ENCODE measurements at places on chromosomes 7 and 10. TPM values are rescaled to one million over a fixed set of nuclear protein-coding genes. Genes with fewer than 3 reads are reported as not detected.

IFIT1B gene
- total RNA-seq = not detected

METTL27 gene
- total RNA-seq = 19.8 TPM

CYP2C19 gene
- not detected for total RNA-seq

PVRIG gene
- not detected for total RNA-seq

MYOF gene
- total RNA-seq = 85.0 TPM

FAM149B1 gene
- total RNA-seq = 15.8 TPM

FXYD4 gene
- total RNA-seq = not detected

PKD2L1 gene
- total RNA-seq = 0.09 TPM

OPN4 gene
- total RNA-seq = not detected

ZNF777 gene
- total RNA-seq = 19.5 TPM

CUX1 gene
- total RNA-seq = 96.3 TPM

PAX4 gene
- not detected for total RNA-seq

CPA2 gene
- not detected for total RNA-seq

DNA sequence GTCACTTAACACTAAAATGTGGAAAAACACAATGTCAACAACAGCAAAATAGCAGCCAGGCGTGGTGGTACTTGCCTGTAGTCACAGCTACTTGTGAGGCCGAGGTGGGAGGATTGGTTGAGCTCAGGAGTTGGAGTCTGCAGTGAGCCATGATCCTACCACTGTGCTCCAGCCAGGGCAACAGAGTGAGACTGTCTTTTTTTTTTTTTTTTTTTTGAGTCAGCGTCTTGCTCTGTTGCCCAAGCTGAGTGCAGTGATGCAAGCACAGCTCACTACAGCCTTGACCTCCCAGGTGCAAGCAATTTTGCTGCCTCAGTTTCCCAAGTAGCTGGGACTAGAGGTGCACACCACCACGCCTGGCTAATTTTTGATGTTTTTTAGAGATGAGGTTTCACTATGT lies 6.1 kb downstream of the KCTD7 start:
- H3K4me3 ChIP-seq = no peak overlapping the region
- H3K36me3 ChIP-seq = no peaks in the 10 kb centered on the region
- no peak for DNase-seq
- no peaks in the 10 kb centered on the region for H3K27me3 ChIP-seq
- H3K27ac ChIP-seq = no peak overlapping the region

- H3K36me3 ChIP-seq = no peaks in the 10 kb centered on the region
- H3K27ac ChIP-seq = peak overlapping the region; percentile 42
- H3K27me3 ChIP-seq = no peaks in the 10 kb centered on the region
Observed at GRCh38 chr10:100882671-100883311, 30.0 kb upstream of the SLF2 start.

DNA sequence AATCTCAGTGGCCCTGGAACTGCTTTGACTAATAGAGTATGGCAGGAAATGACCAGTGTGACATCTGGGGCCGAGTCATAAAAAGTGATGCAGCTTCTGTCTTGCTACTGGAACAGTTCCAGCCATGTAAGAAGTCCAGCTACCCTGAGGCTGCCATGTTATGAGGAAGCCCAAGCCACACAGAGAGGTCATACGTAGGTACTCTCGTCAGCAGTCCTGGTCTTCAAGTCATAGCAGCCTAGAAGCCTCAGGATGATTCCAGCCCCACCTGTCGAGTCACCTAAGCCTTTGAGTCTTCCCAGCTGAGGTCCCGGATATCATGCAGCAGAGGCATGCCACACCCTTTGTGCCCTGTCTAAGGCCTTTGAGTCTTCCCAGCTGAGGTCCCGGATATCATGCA lies 92.1 kb downstream of the PPP1R3C start:
- no peak overlapping the region for H3K27ac ChIP-seq
- H3K27me3 ChIP-seq = no peaks in the 10 kb centered on the region
- no peak for DNase-seq
- H3K4me3 ChIP-seq = no peak overlapping the region
- H3K36me3 ChIP-seq = no peaks in the 10 kb centered on the region
- H3K4me1 ChIP-seq = no peaks in the 10 kb centered on the region

GRCh38 chr7:142469696-142470543 lies 212.1 kb upstream of the PRSS58 start:
- no peak overlapping the region for H3K27ac ChIP-seq
- DNase-seq = no peak
- no peak overlapping the region for H3K4me3 ChIP-seq
- no peaks in the 10 kb centered on the region for H3K36me3 ChIP-seq

GRCh38 chr7:158549616-158550393 lies 37.8 kb downstream of the PTPRN2 start:
- no peaks in the 10 kb centered on the region for H3K27me3 ChIP-seq
- H3K36me3 ChIP-seq = no peaks in the 10 kb centered on the region
- no peaks in the 10 kb centered on the region for H3K4me1 ChIP-seq
- DNase-seq = no peak

DNA sequence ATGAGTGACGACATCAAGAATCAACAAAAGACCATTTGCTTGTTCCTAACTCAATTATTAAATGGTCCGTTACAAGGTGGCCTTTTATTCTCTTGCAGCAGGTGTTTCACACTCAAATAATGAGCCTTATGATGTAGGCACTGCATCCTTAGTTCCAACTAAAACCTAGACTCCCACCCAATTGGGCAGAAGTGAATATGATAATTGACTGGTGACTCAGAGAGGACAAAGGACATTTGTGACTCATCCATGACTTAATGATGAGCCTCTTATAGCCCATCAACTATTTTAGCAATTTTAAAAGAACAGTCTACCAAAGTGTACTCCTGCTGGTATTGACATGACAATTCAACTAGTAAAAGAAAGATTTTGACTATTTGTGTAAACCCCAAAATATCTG lies 1027.8 kb upstream of the PHF14 start:
- H3K27ac ChIP-seq = no peak overlapping the region
- H3K27me3 ChIP-seq = no peaks in the 10 kb centered on the region
- DNase-seq = no peak

DNA sequence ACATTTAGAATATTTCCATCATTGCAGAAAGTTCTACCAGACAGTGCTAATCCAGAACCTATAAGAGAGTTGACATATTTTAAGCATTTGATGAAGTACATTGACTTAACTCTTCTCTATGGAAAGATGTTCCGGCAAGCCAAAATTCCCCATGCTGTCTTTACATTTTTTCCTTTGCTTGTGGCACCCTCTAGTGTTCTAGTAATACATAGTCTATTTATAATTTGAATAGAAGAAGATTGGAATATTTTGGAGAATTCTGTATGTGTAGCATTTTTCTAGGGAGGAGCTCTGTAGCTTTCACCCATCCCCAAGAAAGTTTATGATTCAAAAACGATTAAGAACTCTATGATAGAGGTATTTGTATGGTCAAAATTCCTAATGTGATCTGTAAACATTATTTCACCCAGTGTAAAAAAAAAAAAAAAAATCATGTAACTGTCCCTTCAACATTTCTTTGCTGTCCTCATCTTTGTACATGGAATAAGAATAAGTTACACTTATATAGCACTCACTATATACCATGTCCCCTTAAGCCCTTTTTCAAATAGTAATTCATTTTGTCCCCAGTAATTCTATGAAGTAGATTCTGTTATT lies 33.2 kb downstream of the NRF1 start:
- DNase-seq = no peak
- H3K27me3 ChIP-seq = no peaks in the 10 kb centered on the region
- no peaks in the 10 kb centered on the region for H3K36me3 ChIP-seq
- H3K4me3 ChIP-seq = no peak overlapping the region
- no peak overlapping the region for H3K27ac ChIP-seq

- no peaks in the 10 kb centered on the region for H3K36me3 ChIP-seq
- H3K4me1 ChIP-seq = no peaks in the 10 kb centered on the region
- DNase-seq = no peak
- peak overlapping the region; percentile 13 for H3K4me3 ChIP-seq
- no peak overlapping the region for H3K27ac ChIP-seq
Observed at GRCh38 chr7:118858651-118859149, 634.2 kb downstream of the ANKRD7 start.

DNA sequence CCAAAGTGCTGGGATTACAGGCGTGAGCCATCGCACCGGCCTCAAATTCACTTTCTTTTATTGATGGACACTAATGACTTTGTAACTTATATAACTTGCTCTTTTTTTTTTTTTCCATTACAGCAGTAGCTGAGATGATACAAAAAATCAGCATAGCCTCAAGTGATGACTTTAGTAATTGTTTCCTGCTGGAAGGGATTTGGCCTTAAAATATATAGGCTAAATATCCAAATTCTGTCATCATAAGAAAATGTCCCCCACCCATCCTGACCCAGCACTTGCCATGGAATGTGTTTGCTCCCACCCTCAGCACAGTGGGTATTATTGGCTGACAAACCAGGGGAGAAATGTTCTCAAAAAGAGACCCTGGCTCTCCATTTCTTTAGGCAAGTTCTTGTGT lies 1264.1 kb upstream of the AUTS2 start:
- H3K36me3 ChIP-seq = no peaks in the 10 kb centered on the region
- no peak overlapping the region for H3K27ac ChIP-seq
- H3K4me3 ChIP-seq = no peak overlapping the region
- no peaks in the 10 kb centered on the region for H3K4me1 ChIP-seq
- H3K27me3 ChIP-seq = no peaks in the 10 kb centered on the region
- DNase-seq = no peak

GRCh38 chr7:127967281-127967680 lies 64.0 kb downstream of the LRRC4 start:
- no peaks in the 10 kb centered on the region for H3K4me1 ChIP-seq
- no peak for DNase-seq
- H3K27me3 ChIP-seq = no peaks in the 10 kb centered on the region
- no peak overlapping the region for H3K27ac ChIP-seq
- H3K4me3 ChIP-seq = no peak overlapping the region

GRCh38 chr7:3321206-3321605 lies 20.2 kb downstream of the SDK1 start:
- H3K4me3 ChIP-seq = no peak overlapping the region
- no peaks in the 10 kb centered on the region for H3K4me1 ChIP-seq
- H3K27ac ChIP-seq = no peak overlapping the region

DNA sequence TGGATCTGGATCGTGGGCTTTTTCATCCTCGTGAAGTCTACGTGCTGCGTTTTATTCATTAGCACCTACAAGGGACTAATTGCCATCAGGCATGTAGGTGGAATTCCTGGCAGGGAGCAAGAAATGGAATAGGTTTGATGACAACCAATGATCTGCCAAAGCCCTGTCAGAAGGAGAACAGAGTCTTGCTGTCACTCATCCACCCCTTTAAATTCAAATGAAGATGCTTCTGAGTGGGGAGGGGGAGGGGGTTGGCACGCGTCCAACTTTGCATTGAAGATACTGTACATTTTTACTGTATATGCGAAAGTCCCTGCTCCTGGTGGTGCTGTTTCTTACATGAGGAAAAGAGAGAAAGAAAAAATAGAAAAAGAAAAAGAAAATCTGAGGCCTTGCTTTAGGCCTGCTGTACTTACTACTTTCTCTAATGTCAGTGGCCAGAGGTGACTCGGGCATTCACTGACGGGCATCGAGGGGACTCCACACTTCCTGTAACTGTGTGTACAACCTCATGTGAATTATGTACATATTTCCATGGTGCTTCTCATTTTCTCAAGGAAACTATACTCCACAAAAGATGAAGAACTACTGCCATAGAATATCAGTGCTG lies 569.1 kb downstream of the INHBA start:
- DNase-seq = no peak
- no peaks in the 10 kb centered on the region for H3K4me1 ChIP-seq
- no peaks in the 10 kb centered on the region for H3K36me3 ChIP-seq
- no peak overlapping the region for H3K4me3 ChIP-seq

DNA sequence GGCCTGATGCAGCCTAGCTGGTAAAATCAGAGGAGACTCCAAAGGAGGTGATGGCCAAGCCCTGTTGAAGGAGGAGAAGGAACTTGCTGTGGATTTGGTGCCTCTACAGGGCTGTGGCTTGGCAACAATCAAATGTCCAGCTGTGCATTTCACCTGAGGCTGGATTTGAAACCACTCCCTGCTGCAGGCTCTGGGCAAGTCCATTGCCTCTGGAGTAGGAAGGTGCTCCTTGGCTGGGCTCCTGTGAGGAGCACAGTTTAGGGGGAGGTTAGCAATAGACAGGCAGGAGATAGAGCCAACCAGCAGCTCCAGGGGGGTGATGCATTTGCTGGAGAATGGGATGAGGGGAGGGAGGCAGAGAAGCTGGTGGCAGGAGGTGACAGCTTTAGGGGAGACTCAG lies 26.5 kb downstream of the CDH23 start:
- DNase-seq = no peak
- H3K27me3 ChIP-seq = no peaks in the 10 kb centered on the region
- H3K4me3 ChIP-seq = no peak overlapping the region
- H3K27ac ChIP-seq = no peak overlapping the region
- H3K4me1 ChIP-seq = no peaks in the 10 kb centered on the region
- no peaks in the 10 kb centered on the region for H3K36me3 ChIP-seq

- H3K36me3 ChIP-seq = no peaks in the 10 kb centered on the region
- no peak overlapping the region for H3K4me3 ChIP-seq
- no peak for DNase-seq
- no peaks in the 10 kb centered on the region for H3K4me1 ChIP-seq
- no peak overlapping the region for H3K27ac ChIP-seq
- no peaks in the 10 kb centered on the region for H3K27me3 ChIP-seq
Observed at GRCh38 chr10:43206391-43207235, 60.3 kb downstream of the RASGEF1A start.

GRCh38 chr10:64211466-64211865 lies 690.3 kb downstream of the REEP3 start:
- no peak overlapping the region for H3K4me3 ChIP-seq
- H3K36me3 ChIP-seq = no peaks in the 10 kb centered on the region
- DNase-seq = no peak

GRCh38 chr10:4067531-4067930 lies 282.5 kb upstream of the KLF6 start:
- no peak overlapping the region for H3K27ac ChIP-seq
- H3K27me3 ChIP-seq = no peaks in the 10 kb centered on the region
- H3K4me1 ChIP-seq = no peaks in the 10 kb centered on the region
- no peak for DNase-seq

DNA sequence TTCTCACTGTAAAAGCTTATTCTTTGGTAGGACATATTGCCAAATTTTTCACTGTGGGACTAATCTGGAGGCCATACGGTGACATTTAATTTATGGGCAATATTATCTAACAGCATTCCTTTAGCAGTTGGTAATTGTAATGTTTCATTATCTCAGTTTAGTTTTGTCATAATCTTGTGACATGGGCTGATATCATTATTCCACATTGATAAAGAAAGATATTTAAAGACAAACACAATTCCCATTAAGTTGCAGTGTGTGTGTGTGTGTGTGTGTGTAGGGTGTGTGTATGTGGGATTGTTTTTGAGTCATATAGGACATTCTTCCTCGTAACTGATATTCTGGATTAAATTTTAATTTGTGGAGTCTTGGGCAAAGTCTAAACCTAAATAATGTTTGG lies 238.5 kb downstream of the PRKG1 start:
- H3K36me3 ChIP-seq = no peaks in the 10 kb centered on the region
- no peaks in the 10 kb centered on the region for H3K27me3 ChIP-seq
- H3K27ac ChIP-seq = no peak overlapping the region
- no peaks in the 10 kb centered on the region for H3K4me1 ChIP-seq

All from prostate gland (tissue), 2 donors.